ENCODE measurements at places on chromosomes 4 and X.

DNA sequence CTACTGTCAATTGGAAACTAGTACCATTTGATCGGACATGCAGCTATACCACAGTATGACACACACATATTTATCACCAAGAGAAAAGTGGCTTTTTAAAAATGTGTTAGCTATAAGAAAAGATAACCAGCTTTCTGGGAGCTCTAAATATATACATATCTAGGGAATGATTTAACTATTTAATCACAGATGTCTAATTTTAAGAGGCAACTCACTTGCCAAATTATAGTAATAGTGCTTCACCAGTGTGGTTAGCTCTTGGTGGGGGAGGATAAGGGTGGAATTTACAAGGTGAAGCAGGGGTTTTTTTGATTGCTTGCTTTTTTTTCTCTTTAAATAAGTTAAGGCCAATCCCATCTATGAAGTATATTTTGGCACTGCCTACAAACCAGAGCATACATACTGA, 547.7 kb upstream of the DIPK2B start:
- DNase-seq, result no peak

DNA sequence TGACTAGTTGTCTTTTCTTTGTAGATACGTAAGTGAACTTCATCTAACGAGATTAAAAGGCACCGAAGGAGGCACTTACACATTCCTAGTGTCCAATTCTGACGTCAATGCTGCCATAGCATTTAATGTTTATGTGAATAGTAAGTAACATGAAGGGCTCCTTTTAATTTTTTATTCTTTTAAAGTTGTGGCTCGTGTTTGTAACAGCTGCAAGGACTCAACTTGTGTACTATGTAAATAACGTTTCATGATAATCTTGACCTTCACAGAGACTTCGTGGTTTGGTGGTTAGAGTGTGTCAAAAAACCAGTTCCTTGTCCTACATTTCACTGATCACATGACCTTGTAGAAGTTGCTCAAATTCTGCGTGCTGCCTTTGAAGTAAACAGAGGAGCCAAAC, 51.6 kb downstream of the KIT start:
- DNase-seq, result peak; percentile 69

GRCh38 chr4:36010397-36010929, 233.9 kb downstream of the ARAP2 start:
- no peak for DNase-seq

DNA sequence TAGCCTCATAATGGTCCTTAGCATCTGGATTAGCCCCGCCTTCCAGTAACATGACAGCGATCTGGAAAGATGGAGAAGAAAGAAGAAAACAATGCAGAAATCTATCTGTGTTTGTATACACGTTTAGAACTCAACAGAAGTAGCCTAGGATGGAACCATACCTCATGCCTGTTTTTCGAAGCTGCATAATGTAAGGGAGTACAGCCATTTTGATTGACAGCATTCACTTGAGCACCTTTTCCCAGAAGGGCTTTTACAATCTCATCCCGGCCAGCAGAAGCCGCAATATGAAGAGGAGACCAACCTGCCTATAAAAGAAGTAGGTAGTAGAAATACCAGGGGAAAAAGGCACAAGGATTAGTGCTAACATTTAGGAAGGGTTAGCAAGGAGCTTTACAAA, 3.5 kb downstream of the PSMD10 start:
- no peak for DNase-seq

- DNase-seq, result no peak
Observed at GRCh38 chr4:114941503-114941902, 171.9 kb downstream of the NDST4 start.

DNA sequence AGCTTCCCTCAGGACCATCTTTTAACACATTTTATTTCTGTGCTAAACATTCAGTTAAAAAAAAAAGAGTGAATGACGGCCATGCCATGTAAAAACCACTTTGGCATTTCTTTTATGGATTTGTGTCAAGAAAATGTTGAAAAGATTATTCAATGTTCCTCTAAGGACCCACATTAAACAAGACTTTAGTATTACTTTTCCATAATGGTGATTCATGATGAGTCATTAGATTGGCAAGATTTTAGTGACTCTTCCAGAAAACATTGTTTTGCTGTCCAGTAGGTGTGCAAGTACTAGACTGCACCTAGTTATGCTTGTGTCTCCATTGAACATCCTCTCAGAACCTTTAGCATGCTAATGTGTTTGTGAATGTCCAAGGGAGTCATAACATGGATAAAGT, 748.6 kb downstream of the STPG2 start:
- DNase-seq, result no peak

- DNase-seq, result no peak
Observed at GRCh38 chrX:54423161-54423888, 16.9 kb upstream of the TSR2 start.

DNA sequence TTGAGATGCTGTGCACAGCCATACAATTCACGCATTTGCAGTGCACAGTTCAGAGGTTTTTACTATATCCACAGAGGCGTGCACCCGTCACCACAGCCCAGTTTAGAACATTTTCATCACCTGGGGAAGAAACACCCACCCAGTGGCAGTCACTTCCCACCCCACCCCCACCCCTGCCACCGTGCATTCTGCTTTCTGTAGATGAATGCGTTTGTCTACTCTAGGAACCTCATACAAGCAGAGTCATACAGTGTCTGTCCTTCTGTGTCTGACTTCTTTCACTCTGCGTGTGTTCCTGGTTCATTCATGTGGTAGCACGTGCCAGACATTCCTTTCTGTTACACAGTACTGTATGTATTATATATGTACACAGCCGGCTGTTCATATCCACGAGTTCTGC, 122.8 kb downstream of the TBL1X start:
- DNase-seq, result no peak

DNA sequence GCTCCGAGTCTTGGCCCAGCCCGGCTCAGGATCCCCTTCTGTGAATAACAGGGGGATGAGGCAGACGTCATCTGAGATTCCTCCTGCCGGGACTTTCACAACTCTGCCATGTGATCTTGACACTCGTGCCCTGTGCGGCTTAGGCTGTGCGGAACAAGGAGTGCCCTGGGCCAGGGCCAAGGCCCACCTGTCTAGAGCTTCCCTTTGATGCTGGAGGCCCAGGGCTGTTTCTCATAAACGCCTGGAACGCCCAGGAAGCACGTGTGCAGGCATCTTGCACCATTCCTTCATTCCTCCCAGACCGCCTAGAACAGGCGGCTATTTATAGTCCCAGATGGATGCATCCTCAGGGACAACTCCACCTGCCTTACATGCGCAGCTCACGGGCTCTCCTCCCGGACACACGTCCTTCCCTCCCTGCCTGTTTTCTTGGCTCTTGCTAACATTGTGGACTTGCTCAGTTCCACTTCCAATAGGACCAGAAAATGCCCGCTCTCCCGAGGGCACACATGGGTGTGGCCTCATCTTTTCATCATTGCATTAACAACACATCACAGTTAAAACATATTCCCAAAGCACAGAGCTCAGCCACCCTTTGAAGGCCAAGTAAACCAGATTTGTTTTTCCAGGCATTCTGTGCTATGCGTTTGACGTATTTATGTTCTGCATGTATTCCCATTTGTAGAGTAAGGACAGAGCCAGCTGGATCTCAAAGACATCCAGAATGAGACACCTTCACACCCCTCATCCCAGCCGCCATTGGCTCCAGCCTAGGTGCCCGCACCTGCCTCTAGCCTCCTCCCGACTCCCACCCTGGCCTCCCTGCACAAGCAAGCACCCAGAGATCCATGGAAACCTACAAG, 57.2 kb downstream of the ABLIM2 start:
- DNase-seq, result no peak

GRCh38 chrX:39716401-39716800, 381.4 kb downstream of the BCOR start:
- no peak for DNase-seq

DNA sequence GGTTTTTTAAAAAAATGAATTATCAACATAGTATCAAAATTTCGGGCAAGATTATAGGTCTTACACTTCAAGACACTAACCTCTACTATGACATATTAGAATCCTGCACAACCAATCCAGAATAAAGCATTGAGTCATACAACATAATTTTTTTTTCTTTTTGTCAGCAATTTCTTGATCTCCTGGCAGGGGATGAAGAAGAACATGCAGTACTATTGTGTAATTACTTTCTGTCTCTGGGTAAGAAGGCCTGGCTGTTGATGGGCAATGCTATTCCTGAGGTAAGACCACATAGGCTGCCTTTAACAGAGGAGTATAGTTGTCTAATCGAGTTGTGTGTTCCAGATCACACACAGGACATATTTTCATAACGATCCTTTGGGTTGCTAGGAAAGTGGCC, 67.5 kb downstream of the FBXL5 start:
- DNase-seq, result peak; percentile 57

Data from inflammatory macrophage (primary cell).